AML-193 (cell line): ENCODE measurements at places on chromosomes 6 and 20.

DNA sequence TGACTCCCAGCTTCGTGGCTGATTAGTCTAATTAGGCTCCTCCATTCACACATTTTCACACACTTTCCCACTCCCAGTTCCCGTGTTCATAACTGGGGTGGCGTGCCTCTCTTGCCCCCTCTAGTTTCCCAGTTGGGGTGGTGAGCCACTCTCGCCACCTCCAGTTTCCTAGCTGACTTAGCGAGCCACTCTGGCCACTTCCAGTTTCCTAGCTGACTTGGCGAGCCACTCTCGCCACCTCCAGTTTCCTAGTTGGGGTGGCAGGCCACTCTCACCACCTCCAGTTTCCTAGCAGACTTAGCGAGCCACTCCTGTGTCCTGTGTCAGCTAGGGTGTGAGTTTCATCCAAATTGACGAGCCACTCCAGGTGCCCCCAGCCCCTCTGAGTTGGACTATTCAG lies 7.4 kb upstream of the GMPR start:
- no peak for DNase-seq

GRCh38 chr6:156595476-156595875 lies 181.7 kb upstream of the ARID1B start:
- no peak for DNase-seq

DNA sequence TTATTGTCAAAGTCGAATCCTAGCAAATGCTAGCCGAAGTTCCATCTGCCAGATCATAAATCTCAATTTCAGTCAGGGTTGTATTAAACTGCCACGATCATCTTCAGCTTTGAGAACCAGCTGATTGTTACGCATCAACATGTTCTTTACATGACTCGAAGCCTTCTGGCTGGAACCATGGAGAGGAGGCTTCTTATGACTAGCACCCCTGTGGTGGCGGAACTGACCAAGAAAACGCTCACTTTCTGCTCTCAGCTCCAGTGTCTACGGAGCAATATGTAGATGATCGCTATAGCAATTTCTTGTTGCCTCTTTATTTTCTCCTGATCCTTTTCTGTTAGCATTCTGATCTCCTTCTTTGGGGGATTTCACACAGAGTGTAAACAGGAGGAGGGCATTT lies 479.4 kb upstream of the SLC35B3 start:
- DNase-seq: no peak

DNA sequence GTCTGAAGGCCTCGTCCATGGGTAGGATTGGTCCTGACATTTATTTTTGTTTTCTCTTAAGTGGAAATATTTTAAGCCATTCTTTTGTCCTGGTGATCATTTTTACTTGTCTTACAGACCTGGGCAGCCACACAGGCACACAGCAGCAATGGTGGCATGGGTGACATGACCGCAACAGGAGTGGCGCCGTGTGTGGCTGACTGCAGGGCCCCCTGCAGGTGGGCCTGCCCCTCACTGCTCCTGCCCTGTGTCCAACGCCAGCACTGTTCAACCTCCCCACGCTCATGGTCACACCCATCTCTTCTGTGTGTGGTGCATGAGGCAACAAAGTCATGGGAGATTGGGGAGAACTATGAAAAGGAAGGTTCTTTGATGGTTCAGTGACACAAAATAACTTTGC lies 151.9 kb downstream of the MYLK4 start:
- no peak for DNase-seq

- DNase-seq: no peak
Measured at GRCh38 chr6:159943101-159943632, 25.7 kb upstream of the IGF2R start.

DNA sequence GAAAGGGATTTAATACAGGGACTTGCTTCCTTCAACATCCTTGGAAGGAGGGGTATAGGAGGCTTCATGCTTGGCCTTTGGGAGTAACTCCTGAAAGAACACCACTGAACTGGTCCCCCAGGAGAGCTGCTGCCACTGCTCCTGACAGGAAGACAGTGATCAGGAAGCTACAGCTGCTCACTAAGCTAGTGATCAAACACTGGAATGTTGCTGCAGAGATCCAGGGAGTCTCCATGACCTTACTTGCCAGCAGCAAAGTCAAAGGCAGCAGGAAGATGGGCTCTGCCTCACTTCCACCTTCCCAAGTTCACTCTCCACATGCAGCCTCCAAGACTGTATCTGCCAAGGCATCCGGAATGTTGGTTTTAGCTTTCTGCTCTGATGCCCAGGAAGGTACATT lies 31.8 kb downstream of the PIM1 start:
- DNase-seq: no peak
